ENCODE measurements at places on chromosomes 5 and 9.

DNA sequence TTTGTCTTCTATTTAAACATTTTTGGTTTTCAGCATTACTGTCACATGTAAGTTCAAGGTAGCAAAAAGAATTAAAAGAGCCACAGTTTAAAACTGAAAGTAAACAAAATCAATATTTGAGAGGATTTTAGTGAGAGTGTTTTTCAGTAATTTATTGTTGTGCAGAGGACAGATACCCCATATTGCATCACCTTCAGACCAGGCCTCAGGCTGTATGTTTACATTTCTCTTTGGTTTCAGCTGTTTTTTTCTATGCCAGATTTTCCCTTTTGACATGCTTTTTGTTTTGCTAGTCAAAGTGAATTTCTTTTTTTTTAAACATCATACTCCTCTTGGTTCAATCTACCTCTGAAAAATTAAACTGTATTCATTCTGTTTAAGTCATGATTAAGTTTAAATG is 47.2 kb downstream of the MAST4 start:
- no peak for DNase-seq

DNA sequence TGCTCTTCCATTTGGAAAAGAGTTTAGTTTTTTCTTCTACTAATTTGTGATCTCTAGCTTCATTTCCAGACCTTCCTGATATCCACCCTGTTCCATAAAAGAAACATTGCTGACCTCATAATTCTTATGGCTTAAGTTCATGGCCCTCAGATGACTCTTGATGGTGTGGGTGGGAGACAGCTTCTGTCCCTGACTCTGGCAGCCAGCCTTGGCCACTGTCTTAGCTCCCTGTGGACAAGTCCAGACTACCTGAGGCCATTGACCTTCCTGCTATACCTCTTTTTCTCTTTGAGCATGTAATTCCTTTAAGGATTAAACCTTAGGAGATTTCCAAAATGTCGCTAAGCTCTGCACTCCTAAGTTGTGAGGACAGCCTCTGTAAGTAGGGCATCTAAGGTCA is 101.1 kb upstream of the DAP start:
- DNase-seq: no peak

GRCh38 chr5:154159343-154159742 is 31.2 kb upstream of the GALNT10 start:
- DNase-seq: no peak

- DNase-seq: peak; percentile 52
Measured at GRCh38 chr9:97889941-97890887, 32.1 kb downstream of the TRMO start.

- DNase-seq: no peak
Measured at GRCh38 chr9:89482901-89483361, 15.0 kb downstream of the SEMA4D start.

- no peak for DNase-seq
Measured at GRCh38 chr9:70020991-70021571, 22.6 kb upstream of the MAMDC2 start.

DNA sequence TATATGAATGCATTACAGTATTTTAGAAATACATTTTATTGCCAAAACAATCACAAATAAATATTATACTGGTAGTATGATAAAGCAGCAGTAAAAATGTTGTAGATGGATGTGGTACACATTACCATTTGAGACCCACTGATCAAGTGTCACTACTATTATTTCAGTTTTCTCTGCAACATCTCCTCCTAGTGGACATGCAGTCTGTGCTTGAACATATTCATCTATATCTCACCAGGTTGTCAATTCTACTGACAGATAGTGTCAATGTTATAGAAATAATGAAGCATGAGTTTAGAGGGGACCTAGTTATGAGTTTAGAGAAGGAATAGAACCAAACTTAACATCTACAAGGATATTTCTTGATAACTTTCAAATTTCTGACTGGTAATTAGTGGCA is 39.2 kb upstream of the ELOVL7 start:
- DNase-seq: peak; percentile 52

DNA sequence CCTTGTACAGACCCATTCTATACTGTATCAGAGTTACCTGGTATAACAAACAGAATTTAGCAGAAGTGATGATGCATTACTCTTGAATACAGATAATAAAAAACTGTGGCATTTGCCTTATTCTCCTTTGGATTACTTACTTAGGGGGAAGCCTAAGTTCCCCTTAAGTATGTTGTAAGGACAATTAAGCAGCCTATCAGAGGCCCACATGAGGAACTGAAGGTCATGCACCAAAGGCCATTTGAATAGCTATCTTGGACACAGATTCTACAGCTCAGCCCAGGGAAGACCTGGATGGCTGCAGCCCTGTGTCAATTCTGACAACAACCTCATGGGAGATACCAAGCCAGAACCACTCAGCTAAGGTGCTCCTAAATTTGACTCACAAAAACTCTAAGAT is 125.2 kb downstream of the RAPGEF6 start:
- no peak for DNase-seq

DNA sequence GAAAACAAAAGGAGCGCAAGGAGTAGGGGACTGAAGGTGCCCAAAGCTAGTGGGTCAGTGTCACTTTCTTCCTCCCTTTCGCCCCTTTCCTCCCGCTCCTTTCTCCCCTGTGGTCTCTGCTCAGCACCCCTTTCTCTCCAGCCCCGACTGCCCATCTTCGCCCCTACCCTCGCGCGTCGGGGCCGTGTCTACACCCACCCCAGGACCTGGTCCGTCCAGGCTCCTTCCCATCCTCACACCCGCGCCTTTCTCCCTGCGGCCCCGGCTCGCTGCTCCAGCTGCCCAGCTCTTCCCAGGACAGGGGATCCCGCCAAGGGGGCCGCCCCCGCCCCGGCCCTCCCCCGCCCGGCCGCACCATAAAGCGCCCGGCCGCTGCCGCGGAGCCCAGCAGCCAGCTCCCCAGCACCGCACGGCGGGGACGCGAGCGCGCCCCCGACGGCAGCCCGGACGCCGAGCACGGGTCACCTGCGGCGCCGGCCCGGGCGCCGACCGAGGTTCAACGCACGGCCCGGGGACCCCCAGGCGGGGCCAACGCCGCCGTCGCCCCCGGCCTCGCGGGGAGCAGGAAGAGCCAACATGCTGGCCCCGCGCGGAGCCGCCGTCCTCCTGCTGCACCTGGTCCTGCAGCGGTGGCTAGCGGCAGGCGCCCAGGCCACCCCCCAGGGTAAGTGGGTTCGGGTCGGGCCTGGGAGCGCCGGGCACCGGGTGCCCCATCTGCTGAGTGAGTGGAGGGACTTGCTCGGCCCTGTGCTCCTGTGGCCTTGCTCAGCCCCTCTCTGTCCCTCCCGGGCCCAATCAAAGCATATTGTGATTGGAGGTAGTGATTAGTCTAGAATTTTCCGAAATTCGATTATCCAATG is at the start of gene THBS4:
THBS4 (plus strand) TSS at position 387 of the 860 bp plus-strand sequence; CDS start at position 577, 190 bp downstream.
- DNase-seq: no peak
